Activated CD8-positive, alpha-beta memory T cell treated with anti-CD3 and anti-CD28 coated beads, Interleukin-2, amount 10 ng/mL, durations not matched to agents 7 days and 5 days (primary cell): ENCODE measurements at places on chromosomes 1 and 21. TPM values are rescaled to one million over a fixed set of nuclear protein-coding genes. Genes with fewer than 3 reads are reported as not detected.
A peak's percentile ranks its signal among the peaks of the same experiment; 100 is the strongest.

DNA sequence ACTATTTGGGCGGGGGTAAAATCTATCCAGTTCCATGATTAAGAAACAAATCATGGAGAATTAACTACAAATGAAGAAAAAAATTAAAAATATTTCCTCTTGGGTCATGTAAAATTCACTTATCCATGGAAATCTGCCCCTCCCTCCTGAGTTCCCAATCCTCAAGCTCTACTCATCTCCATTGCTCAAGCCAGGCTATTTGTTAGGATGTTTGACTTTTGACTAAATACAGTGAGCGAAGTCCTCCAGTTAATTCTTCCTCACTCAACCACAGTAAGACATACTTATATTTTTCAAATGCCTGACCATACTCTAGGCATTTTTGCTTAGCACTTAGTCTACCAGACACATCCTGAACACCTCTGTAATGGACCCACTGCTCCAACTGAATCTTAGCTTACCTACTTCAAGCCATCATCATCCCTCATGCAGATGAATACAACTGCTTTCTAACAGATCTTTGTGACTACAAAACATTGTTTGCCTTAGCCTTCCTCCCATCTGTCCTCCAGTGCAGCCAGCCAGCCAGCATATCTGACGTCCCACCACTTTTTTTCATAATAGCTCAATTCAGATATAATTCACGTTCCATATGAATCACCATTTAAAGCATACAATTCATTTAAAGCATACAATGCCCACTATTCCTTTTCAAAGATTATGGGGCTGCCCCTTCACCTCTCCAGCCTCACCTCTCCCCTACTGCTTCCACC, 154.2 kb downstream of the RERE start:
- no peak for DNase-seq

DNA sequence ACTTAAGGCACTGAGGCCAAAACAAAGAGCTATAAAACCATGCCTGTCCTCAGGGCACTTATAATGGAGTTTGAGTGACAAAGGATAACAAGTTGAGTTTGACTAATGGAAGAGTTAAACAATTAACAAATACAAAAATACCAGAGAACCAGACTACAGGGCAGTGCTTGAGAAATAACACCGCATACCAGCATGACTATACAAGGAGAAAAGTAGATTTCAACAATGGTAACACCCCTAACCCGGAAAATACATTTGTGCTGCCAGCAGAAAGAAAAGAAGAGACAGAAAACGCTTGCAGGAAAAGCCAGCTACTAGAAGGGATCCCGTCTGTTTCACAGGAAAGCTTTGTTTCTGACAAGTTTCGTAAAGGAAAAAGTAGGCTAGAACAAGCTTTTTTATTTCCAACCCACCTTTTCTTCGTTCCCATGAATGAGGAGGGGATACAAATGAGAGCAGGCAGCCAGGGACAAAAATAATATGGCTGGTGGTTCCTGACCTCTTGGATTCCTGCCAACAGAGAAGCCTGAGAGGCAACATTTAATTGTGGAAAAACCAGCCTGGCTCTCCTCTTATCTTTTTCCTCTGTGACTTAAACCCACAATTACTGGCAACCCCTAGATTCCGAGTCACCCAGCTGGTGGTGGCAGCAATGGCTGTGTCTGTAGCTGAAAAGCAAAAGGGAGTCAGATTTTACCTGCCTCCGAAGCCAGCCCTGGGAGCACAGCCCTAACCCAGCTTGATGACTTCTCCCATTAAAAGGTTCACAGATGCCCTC, 56.5 kb downstream of the WLS start:
- no peak for DNase-seq

DNA sequence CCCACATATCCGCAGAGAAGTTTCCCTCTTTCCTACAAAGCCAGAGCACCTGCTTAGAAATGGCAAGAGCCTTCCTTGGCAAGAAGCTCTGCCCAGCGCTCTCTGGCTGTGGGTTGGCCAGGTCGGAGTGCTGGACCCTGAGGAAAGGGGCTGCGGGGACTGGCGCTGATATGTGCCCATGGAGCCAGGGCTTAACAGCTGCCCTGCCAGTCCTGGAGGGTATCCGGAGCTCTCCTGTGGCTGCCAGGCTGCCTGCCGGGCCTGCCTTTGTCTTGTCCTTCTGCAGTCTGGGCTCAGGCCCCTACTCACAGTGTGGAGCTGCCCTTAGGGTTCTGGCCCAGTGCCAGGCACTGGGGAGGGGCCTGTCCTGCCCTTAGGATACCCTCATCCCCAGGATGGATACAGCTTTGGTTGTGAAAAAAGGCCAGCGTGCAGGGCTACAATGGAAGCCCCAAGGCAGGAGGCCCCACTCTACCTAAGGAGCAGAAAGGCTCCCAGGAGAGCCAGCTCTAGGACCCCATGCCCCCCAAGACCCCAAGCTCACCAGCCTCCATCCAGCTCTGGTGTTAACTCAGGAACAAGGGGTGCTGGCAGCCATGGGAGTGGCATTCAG, 43.4 kb downstream of the KIAA1614 start:
- no peak for DNase-seq

DNA sequence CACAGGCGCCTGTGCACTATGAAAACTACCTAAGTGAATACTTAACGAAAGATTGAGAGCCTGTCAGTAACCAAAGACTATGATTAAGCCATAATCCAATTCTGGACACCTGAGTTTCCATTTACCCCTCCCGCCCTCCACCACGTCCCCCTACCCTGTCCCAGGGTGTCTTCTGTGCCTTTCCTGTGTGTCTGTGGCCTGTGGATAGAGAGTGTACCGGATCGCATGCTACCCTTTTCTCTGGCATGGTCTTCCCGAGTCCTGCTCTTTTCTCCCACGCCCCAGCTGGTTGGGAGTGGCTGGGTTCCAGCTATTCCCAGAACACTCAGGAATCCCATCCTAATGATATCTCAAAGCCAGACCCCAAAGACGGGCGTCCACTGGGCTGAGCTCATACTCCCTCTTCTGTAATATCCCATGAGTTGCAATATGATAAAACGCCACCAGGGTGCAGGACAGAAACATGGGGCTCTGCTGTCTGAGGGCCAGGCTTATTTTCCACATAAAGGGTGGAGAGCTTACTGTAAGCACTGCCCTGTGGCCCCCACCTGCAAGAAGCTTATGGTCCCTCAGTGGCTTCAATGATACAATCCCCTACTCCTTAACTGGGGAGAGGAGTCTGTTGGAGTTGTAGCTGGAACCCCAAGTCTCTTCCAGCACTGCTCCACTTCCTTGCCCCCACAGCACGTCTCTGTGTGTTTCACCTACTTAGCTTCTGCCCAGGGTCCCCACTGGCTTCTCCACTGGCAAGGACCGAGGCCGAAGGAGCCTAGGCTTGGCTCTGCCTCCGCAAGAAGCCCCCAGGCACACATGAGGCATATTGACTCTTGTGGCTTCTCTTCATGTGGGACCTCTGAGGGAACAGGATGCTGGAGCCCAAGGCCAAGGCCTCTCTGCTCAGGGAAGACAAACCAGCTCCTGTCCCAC, 17.6 kb upstream of the ALX3 start:
- DNase-seq = peak; percentile 67

DNA sequence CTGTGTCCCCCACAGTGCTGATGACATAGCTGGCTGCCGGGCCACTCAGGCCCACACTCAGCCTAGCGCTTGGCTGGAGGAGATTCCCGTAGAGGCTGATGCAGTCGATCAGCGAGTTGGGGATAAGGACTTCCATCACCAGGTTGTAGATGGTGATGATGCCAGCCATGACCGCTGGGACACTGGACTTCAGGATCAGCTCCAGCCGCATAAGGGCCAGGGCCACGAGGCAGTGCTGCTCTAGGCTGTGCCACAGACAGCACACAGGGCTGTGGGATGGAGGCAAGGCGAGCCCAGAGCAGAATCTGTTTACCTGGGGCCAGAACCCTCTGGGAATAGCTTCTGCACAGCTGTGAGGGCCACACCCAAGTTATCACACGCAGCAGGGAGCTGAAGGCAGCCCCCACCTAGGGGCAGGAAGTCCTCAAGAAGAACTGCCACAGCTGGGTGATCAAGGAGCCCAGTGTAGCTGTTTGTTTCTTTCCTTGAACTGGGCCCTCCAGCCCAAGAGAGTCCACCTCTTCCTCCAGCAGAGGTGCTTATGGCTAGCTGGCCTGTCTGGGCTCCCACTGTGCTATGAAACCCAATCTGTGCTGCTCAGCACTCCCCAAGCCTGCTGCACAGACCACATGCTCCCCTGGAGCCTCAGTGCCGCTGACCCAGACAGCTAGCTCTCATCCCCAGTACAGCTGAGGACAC, 6.2 kb downstream of the SLC2A1 start:
- peak; percentile 64 for DNase-seq

DNA sequence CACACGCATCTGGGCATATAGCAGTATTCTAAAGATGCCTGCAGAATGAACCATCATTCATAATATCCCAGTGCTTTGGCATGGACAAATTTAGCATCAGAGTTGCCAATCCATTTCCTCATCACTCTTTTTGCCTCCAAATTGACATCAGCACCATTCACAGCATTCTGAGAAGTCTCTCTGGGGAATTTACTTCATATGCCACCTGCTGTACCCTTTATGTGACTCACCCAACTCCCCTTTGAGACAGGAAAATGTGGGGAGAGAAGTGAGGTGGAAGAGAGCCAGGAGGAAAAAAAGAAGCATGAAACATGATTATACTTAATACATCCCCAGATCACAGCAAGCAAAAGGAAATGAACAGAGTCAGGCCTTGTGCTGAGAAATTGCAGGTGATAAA, 37.4 kb downstream of the RAB3B start:
- DNase-seq = no peak

- DNase-seq = no peak
These were observed 11.3 kb upstream of the PPIE start for GRCh38 chr1:39727221-39727931.

GRCh38 chr1:40794974-40795715, 11.6 kb downstream of the KCNQ4 start:
- DNase-seq = no peak

- DNase-seq = no peak
These were observed 9.1 kb upstream of the GUCA2B start for GRCh38 chr1:42143896-42144710.

DNA sequence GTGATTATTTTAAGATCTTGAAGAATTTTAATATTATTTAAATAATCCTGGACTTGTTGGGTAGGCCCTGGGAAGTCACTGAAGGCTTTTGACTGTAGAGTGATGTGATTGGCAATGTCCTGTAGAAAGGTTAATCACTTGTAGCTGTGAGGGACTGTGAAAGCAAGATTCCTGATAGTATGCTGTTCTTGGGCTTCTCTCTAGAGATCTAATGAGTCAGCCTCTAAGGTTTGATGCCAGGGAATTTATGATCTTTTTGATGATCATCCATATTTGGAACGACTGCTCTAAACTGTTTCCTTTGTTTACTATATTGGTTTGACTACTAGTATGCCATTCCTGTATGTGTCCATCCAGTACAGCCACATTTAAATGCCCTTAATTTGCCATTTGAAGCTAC, 56.5 kb downstream of the CAMSAP2 start:
- DNase-seq = no peak

DNA sequence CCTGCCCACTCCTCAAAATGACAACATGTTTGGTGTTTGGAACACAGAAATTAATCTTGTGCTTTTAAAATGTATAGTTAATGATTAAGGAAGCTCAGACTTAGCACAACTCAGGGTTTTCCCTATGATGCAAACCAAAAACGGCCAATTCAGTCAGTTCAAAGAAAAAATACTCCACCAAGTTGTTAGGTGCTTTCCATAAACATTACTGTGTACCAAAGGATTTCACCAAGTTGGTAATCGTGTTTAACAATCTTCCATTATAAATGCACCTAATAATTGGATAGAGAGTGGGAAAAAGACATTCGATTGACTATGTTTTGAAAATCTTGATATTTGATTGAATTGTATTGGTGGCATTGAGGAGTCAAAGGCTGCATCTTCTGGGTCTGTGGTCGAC, 33.3 kb upstream of the DUSP10 start:
- no peak for DNase-seq

DNA sequence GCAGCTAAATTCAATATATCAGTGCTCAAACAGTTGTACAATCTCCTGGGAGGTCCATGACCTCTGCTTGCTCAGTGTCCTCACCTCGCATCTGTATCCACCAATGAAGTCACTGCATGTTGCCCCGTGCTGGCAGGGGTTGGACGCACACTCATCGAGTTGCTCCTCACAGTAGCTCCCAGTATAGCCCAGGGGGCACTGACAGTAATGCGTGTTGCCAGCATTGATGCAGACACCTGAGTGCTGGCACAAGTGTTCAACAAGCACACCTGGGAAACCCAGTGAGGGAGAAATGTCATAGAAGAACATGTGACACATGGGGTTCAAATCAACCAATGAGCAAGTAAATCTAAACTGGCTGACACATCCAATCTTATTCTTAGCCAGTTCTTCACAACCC, 40.9 kb upstream of the ADAM30 start:
- no peak for DNase-seq

GRCh38 chr1:74463333-74463988, 49.0 kb downstream of the LRRC53 start:
- DNase-seq = no peak

- DNase-seq = peak; percentile 81
These were observed 1.1 kb downstream of the TAGLN2 start for GRCh38 chr1:159924025-159924790.

GRCh38 chr1:43048601-43049011, 89.9 kb upstream of the SLC2A1 start:
- DNase-seq = no peak

DNA sequence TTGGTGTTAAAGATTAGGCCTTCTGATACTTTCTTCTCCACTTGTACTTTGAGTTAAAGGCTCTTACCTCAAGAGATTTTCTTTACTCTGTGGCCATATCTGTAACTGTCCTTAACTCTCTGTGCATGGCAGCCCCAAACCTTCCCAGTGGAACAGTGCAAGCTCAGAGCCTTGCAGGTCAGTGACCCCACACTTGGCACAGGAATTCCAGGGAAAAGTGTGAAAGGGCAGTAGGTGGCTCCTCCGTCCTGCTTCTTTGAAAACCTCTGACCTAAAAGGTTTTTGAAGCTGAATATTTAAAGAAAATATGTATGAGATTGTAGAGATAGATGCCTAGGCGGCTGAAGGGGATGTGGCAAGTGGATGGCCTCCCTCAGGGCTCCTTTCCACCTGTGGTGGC, 26.3 kb downstream of the ITSN1 start:
- DNase-seq = no peak

- DNase-seq = peak; percentile 83
These were observed 13.5 kb downstream of the ESPN start for GRCh38 chr1:6438047-6438525.

DNA sequence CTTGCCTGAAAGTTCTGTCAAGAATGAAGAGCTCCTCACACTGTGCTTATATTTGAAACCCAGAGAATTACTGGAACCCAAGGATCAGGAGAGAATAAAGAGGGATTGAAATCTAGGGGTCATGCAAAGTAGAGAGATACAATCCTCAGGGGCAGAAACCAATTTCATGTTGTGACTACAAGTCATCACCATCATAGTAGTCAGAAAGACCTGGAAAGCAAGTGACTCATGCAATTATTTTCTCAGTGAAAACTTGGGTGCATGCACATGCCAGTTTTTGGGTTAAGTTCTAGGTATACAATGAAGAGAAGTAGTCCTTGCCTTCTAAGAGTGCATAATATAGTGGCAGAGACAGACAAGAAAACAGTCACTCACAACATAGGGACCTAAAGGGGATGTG, 210.0 kb downstream of the ZC3H11B start:
- DNase-seq = no peak

NPHS2 gene
- not detected for total RNA-seq

SLAMF7 gene
- 107 TPM for total RNA-seq

S100A2 gene
- total RNA-seq = 0.96 TPM

SCAF4 gene
- total RNA-seq = 52.0 TPM

PGBD5 gene
- total RNA-seq = not detected

OR2L2 gene
- 0.23 TPM for total RNA-seq

MX2 gene
- total RNA-seq = 65.1 TPM

CNR2 gene
- 0.47 TPM for total RNA-seq

RRAGC gene
- 16.7 TPM for total RNA-seq
